ENCODE measurements at places on chromosomes 13 and 19.

GRCh38 chr19:48997972-48998371, 4.3 kb downstream of the RUVBL2 start:
- DNase-seq, result no peak

DNA sequence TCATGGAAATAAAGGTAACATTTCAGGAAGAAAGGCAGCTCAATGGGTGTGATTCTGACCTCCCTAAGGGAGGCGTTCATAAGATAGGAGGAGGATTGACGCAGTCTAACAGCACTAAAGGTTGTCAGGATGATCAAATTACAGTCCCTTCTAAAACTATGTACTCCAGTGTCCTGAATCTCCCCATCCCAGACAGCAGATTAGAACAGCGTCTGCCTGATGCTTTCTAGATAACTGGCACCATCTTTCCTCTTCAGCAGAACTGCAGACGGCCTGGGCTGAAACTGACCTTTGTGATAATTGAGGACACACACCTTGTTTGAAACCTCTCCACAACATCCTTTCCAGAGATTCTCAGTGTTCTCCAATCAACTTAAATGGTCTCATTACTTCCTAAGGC, 25.5 kb upstream of the SACS start:
- no peak for DNase-seq

DNA sequence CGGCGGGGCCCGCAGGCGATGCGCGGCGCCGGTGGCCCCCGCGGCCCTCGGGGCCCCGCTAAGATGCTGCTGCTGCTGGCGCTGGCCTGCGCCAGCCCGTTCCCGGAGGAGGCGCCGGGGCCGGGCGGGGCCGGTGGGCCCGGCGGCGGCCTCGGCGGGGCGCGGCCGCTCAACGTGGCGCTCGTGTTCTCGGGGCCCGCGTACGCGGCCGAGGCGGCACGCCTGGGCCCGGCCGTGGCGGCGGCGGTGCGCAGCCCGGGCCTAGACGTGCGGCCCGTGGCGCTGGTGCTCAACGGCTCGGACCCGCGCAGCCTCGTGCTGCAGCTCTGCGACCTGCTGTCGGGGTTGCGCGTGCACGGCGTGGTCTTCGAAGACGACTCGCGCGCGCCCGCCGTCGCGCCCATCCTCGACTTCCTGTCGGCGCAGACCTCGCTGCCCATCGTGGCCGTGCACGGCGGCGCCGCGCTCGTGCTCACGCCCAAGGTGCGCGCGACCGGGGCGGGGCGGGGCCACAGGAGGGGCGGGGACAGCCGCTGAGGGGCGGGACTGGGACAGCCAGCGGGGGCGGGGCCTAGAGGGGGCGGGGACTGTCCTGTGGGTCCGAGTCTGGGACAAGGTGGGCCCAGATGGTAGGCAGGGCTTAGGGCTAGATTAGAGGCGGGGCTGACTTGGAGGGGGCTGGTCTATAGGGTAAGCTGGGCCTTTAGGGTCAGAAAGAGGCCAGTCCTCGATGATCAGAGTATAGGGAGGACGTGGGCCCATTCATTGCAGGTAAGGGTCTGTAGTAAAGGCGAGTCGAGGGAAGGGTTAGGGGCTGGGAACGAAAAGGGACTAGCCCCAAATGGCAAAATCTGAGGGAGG, 5.1 kb downstream of the GRIN2D start:
- peak; percentile 38 for DNase-seq

GRCh38 chr13:47908197-47908902, 92.7 kb downstream of the SUCLA2 start:
- no peak for DNase-seq

DNA sequence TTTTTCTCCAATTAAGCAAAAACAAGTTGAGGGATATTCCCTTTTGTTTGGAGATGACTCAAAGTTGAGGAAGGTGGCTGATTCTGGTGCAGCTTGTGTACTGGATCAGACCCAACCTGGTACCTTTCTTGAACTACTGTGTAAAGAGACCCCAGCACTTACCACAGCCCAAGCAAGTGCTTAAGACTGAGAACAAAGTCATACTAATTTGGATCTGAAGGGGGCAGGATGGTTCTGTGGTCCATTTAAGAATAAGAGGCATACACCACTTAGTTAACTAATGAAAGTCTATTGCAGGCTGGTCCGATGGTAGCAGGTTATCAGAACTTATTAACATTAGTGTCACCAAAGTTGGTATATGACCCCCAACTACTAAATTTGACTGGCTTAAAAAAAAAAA, 6.3 kb downstream of the THSD1 start:
- no peak for DNase-seq

DNA sequence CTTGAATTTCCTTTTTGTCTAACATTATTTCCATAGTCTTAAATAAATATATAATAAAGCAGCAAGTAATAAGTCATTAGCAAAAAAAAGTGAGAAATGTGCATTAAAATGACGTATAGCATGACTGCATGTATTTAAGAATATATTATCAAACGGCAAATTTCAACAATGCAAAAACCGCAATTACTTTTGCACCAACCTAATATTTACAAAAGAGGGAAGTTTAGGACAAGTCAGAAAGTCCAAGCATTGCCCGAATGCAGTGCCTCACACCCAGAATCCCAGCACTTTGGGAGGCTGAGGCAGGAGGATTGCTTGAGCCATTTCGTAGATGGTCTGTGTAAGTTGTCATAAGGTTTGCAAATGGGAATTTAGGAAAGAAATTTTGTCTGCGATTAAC, 10.2 kb upstream of the NAXD start:
- no peak for DNase-seq

Measured in activated CD8-positive, alpha-beta memory T cell treated with anti-CD3 and anti-CD28 coated beads for 1 hour (primary cell).